ENCODE measurements at places on chromosomes 13 and 19.
A peak's percentile ranks its signal among the peaks of the same experiment; 100 is the strongest.

DNA sequence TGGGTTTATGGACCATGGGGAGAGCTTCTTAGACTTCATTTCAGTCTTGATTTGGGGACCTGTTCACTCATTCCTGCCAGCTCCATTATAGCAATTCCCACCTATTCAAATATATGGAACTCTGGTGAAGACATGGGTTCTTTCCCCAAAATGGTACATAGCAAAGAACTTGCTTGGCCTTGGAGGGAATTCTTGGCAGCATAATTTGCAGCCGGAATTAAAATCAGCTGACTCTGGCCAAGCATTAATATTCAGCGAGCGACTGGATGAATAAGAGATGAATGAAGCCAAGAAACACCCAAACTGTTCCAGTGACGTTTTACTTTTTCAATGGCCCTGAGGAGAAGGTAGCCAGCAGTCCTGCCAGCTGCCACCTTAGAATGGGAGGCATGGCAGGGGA lies 88.4 kb upstream of the SOX1 start:
- DNase-seq: no peak

DNA sequence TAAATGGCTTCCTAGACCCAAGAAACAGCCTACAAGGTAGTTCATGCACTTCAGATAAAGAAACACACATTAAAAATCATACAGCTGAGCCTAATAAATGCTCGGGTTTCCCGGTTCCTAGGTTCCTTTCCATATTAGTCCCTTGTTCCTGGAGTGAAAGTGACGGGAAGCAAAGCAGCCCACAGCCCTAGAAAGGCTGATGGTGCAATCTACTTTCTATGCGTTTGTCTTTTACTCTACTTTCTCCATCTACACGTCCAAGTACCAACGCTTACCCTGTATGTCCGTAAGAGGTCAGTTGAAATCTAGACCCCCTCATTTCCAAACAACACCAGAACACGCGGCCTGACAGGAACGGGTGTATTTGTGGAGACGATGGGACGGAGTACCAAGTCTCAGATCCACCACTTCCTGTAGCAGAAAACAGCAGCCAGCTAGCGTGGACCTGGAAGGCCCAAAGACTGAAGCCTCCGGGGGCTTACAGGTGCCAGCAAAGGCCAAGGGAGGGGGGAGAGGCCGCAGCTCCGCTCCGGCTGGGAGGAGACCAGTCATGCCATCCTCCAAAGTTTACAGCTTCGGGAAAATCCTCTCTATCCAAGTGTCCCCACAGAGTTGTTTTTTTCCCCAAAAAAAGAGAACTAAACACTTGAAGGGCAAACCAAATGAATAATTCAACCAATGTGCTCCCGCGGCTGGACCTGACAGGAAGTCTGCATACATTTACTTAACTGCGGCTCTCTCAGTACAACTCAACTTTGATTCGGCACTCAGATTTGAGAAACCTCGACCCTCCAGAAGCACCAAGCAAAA lies 34.1 kb downstream of the STK24 start:
- DNase-seq: no peak

GRCh38 chr13:20160306-20161274 lies at the start of gene GJA3:
Gene GJA3, minus strand, starts transcription at chr13:20161052. Its CDS starts 17,764 bp downstream, at chr13:20143288.
- no peak for DNase-seq

DNA sequence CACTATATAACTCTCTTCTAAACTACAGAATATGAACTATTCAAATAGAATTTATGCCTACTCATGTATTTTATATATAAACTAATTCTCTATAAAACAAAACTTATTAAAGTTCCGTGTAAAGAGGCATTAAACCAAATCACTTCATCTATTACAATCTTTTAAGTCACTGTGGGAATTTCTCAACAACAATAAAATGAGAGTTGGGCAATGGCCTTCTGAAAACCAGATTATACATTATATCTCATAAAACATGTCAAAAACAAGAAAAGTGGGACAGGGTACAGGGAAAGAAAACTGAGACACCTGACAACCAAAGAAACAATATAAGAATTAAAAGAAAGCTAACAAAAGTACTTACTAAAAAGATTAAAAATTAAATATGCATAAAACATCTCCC lies 145.2 kb downstream of the DIAPH3 start:
- DNase-seq: no peak

GRCh38 chr13:54162069-54162468 lies 1133.5 kb downstream of the OLFM4 start:
- DNase-seq: no peak

GRCh38 chr19:12828494-12828893 lies 5.9 kb downstream of the RTBDN start:
- peak; percentile 65 for DNase-seq

GRCh38 chr19:50894478-50895356 lies 16.5 kb downstream of the KLK4 start:
- DNase-seq: no peak

GRCh38 chr19:30536975-30537374 lies 164.8 kb downstream of the ZNF536 start:
- DNase-seq: no peak

GRCh38 chr13:52793515-52794061 lies 54.0 kb upstream of the CNMD start:
- DNase-seq: no peak

GRCh38 chr19:50796128-50796633 lies 6.0 kb downstream of the ACP4 start:
- no peak for DNase-seq

DNA sequence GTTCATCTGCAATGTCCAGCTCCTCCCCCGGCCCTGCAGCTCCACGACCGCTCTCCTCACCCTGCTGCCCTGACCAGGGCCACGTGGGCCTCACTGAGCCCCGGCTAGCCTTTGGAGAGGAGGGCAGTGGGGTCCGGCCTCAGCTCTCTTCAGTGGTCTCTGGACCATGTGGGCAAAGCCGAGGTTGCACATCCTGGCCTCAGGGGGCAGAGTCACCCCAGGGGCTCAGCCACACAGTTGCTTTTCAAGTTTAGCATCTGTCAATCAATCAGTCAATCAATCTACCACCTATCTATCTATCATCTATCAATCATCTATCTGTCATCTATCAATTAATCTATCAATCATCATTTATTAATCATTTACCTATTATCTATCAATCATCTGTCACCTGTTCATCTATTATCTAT lies 3.0 kb upstream of the DIRAS1 start:
- no peak for DNase-seq

Measured in body of pancreas (tissue), 4 donors.